ENCODE measurements at places on chromosomes 5 and 9.

GRCh38 chr5:112647428-112647827 lies 90.3 kb upstream of the APC start:
- DNase-seq: no peak

- no peak for DNase-seq
Measured at GRCh38 chr9:98373609-98374008, 118.2 kb upstream of the TBC1D2 start.

DNA sequence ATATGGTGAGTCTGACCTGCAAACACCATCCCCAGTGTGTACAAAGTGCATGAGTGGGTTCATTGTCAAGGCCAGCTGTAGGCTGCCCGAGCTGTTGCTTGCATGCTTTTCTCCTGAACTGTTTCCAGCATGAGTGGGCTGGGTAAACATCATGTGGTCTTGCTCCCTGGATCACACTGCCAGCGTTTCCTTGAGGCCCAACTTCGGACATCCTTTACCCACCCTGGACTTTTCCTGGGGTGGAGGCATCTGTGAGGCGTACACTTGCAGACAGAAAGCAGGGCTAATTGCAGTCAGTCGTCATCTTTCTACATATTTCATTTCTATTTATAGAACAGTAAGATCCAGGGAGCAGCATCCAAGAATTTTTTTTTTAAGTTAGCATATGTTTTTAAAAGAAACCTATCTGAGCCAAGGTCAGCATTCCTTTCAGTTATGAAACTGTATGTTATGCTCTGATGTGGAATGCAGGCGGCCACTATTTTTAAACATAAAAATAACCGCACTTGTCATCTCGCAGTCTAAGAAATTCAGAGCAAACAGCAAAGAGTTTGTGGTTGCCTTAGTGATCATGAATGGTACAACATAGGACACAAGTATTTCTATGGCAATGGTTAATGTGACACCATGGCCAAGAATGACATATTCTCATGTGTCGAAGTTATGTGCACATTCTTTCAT lies 106.5 kb upstream of the DMRT1 start:
- DNase-seq: no peak

DNA sequence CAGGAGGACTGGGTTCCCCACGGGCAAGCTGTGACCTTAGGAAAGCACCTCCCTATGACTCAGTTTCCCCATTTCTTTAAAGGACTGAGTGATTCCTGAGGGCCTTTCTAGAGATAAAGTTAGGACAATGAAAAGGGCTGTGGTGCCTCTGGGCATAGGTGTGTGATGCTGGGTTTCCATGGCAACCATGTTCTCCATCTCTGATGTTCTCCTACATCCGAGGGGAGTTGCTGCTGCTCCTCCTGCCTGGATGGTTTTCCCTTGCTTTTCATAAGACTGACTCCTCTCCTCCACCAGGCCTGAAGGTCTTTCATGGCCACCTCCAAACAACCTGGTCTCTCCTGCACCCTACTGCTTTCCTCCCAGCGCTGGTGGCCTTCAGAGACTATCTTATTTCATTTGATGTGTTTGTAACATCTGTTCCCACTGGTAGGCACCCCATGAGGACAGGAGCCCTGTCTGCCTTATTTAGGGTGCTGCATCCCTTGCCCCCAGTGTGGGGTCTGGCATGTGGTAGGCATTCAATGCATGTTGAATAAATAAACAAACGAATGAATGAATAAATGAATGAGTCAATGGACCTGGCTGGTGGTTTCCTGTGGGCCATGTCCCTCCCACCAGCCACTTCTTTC lies 112.2 kb upstream of the HAND1 start:
- no peak for DNase-seq

All from CD4-positive, CD25-positive, alpha-beta regulatory T cell (primary cell).